NCI-H510A treated with DMSO at 0.1 percent for 48 hours (cell line): ENCODE measurements at places on chromosomes 3 and 15.

DNA sequence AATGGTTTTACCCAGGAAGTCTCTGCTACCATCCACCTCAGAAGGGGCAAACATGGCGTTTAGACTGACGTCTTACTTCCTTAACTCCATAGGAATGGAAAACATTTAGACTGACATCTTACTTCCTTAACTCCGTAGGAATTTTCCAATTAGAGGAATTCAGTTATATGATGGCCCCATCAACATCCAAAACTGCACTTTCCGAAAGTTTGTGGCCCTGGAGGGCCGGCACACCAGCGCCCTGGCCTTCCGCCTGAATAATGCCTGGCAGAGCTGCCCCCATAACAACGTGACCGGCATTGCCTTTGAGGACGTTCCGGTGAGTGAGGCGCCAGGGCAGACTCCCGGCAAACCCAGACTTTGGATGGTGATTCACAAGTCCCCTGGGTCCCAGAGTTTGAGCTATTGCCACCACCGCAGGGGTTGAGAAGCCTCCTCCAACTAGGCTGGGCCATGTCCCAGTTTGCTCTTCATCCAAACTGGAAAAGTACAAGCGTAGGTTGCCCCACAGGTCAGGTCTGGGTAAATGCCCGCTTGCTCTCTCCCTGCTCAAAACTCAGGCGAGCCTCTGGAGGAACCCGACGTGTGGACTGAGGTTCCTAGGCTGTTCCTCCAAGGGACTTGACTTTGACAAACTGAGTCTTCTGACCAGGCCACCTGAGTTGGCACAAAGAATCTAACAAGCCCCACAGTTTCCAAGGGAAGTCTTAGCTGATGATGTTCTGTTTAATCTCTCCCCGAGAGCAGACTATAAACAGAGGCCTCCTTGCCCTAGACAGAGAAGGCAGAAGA is 57.7 kb downstream of the MESD start:
- no peak for DNase-seq

DNA sequence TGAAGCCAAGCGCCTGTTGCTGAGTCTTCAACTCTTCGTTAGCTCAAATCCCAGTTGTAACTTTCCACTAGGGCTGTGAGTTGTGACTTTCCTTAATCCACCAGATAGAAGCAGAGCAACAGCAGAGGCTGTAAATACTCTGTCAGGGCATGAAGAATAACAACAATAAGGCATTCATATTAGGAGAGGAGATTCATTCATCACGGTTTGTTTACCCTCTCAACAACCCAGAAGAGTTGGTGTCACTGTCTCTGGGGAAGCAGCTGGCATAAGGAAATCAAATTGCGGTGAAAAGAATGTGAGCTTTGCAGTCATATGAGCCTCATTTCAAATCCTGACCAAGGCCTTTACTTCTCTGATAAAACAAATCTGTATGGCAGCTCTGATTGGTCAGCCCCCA is 184.8 kb downstream of the SHQ1 start:
- DNase-seq: peak; percentile 74

- DNase-seq: no peak
Observed at GRCh38 chr3:141174674-141175073, 57.0 kb upstream of the PXYLP1 start.

- DNase-seq: no peak
Observed at GRCh38 chr3:108527109-108527508, 16.7 kb upstream of the MYH15 start.

GRCh38 chr15:49134683-49135341 is 20.6 kb downstream of the COPS2 start:
- no peak for DNase-seq

GRCh38 chr3:97772926-97773325 is 8.4 kb downstream of the ARL6 start:
- no peak for DNase-seq

DNA sequence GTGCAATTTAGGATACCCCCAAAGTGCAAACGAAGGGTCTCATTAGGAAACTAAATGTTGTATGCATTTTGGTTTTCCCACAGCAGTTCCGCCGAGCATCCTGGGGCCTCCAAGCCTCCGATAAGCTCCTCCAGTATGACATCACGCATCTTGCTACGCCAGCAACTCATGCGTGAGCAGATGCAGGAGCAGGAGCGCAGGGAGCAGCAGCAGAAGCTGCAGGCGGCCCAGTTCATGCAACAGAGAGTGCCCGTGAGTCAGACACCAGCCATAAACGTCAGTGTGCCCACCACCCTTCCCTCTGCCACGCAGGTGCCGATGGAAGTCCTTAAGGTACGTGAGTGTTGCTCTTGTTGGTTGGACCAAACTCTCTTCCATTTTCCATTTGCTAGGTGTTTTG is 120.5 kb upstream of the SAMMSON start:
- DNase-seq: no peak

GRCh38 chr3:146589899-146590508 is 15.1 kb downstream of the PLSCR5 start:
- DNase-seq: peak; percentile 45

DNA sequence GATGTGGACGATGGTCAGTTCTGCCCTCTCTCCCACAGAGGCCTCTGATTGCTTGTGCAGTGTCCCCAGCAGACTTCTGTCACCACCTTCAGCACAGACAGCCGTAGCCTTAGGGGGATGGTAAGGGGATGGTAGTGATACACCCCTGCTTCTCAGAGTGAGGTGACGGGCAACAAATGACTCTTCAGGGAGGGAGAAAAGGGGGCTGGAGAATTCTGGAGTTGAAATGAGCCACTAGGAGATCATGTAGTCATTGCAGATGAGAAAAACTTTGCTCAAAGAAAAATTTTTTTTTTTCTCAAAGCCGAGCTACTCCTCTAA is 29.6 kb upstream of the TIMP4 start:
- no peak for DNase-seq

DNA sequence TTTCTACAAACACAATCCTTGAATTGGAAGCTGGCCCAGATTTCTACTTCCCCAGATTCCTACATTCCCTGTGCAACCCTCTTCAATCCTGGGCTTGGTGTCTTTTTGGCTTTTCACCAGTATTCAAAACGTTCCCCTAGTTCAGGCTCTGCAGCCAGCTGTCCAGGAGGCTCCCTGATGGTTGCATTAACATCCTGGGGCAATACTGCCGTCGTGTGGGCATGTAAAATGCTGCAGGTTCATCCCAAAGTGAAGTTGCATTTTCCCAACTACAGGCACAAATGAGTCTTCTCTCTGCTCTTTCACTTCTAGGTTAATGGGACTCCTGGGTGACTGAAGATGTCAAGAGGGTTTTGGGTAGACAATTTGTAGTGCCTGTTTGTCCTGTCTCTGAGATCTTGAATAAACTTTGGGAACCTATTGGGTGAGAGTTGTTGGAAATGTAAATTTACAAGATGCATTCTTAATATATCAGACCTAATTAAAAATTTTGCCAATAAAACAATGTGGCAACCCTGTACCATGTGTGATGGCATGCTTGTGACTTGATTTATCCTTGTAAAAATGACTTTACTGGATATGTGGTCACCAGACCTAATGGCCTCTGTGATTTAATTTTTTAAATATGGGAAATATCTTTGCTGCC is 28.6 kb downstream of the SOX14 start:
- DNase-seq: no peak

DNA sequence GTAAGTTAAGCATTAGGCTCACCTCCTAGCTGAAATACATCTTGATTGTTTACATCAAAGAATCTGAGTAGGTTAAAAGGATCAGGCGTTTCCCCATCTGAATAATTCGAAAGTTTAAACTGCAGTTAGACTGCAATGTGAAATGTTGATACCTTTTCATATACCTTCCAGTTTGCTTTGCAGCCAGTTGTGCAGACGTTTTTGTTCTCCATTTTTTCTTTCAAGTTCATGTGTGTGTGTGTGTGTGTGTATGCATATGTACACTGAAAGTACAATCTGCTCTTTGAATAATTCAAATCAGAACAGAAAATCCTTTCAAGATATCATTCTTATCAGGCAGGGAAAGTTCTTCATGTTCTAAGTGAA is 2.9 kb downstream of the ITPR1 start:
- no peak for DNase-seq

- DNase-seq: no peak
Observed at GRCh38 chr15:76200641-76201105, 110.6 kb downstream of the ETFA start.

- no peak for DNase-seq
Observed at GRCh38 chr3:65894679-65895453, 143.9 kb downstream of the MAGI1 start.

DNA sequence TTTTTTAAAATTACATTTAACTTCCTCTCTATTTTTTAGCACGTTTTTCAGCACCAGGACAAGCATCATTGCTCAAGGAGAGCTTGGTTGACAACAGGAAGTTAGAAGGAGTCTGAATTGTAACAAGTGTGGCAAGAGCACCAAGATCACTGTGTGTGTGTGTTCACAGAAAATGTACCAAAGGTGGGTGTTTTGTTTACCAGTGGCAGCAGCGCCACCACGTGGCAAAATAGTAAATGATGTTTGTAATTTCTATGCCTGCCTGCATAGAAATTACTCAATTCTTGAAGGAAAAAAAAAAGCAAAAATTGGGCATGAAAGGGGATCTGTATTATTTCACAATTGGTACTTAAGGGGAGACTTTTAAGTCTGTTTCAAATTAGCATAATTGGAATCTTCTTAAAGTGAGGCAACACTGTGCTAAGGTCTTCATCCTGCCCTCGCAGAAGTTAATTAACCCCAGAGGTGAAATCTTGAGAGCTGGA is 7.4 kb upstream of the U2SURP start:
- DNase-seq: no peak

DNA sequence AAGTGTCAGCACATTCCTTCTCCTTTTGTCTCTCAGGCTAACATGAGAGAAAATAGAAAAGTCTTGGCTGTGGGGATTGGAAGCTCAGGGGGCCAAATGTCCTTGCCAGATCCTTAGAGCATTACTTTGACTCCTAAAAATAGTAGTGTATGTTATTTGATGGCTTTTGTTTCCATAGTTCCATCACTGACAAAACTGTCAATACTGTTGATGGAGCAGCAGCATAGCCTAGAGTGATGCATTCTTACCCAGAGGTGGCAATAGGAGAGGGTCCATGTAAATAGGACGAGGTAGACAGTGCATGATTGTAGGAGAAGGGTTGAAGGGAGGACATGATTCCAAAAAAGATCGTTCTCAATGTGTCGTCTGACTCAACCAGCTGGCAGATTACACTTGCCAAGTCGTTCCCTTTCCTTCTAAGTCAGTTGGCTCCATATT is 282.7 kb upstream of the TPRG1 start:
- no peak for DNase-seq

- DNase-seq: no peak
Observed at GRCh38 chr3:126256251-126256650, 75.9 kb upstream of the ALDH1L1 start.

DNA sequence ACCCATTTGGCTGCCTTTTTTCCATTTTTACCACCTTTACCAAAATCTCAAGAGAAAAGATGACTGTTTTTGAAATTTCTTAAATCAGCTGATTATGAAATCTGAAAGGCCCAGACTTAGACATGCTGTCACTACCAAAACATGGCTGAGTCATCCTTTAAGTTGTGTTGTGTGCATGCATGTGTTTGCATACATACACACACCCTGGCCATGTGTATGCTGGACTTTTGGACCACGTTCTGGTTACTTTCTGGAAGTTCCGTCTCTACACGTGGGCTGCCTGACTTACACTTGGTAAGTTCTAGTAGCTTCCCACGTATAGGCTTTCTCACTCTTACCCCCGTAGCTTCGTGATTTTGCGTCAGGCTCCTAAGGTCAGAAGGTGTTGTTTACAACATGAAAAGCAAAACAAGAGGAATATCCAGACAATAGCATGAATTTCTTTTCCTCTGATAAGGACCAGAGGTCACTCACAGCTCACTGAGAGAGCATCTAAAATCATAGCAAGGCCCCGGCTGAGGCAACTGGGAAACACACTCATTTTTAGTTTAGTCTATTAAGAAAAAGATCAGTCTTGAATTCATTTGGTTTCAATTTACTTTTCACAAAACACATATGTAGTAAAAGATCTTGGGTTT is 62.4 kb downstream of the COL8A1 start:
- no peak for DNase-seq

GRCh38 chr15:70954171-70954570 is 61.5 kb downstream of the LRRC49 start:
- no peak for DNase-seq

- DNase-seq: peak; percentile 78
Observed at GRCh38 chr15:42037656-42038055, 16.8 kb upstream of the PLA2G4E start.

- DNase-seq: no peak
Observed at GRCh38 chr15:97995192-97995591, 34.7 kb downstream of the ARRDC4 start.
